ENCODE measurements at places on chromosomes 6 and 20. TPM values are rescaled to one million over a fixed set of nuclear protein-coding genes. Genes with fewer than 3 reads are reported as not detected.

GRCh38 chr6:43489277-43490072 lies 12.1 kb downstream of the TJAP1 start:
- DNase-seq, result no peak

- no peak for DNase-seq
Measured at GRCh38 chr20:38143646-38144554, 21.2 kb downstream of the TGM2 start.

DNA sequence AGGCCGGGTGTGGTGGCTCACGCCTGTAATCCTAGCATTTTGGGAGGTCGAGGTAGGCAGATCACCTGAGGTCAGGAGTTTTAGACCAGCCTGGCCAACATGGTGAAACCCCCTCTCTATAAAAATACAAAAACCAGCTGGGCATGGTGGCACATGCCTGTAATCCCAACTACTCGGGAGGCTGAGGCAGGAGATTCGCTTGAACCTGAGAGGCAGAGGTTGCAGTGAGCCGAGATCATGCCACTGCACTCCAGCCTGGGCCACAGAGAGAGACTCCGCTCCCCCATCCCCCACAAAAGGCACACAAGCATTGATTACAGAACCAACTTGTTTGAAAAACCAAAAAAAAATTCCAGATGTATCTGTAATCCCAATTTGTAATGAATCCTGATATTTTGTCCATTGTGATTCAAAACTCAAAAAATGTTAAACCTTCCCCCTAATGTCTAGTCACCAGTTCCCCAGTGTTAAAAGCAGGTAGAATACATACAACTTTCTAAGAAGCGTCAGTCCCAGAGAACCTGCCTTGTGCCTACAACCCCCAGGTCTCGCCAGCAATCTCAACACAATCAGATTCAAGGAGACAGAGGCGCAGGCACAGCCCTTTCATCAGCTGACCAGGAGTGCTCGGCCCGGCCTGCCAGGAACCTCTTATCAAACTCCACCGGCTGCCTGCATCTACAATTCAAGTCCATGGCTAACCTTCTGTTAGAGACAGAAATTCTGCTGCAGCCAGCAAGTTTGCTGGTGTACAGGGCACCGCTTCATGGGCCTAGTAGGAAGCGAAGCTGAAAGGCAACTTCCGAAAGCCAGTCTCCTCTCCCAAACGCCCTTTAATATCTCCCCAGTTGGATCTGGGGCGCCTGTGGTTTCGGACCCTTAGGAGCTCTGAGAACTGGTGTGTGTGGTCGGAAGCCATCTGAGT lies 2.1 kb downstream of the EZR start:
- DNase-seq, result peak; percentile 83

DNA sequence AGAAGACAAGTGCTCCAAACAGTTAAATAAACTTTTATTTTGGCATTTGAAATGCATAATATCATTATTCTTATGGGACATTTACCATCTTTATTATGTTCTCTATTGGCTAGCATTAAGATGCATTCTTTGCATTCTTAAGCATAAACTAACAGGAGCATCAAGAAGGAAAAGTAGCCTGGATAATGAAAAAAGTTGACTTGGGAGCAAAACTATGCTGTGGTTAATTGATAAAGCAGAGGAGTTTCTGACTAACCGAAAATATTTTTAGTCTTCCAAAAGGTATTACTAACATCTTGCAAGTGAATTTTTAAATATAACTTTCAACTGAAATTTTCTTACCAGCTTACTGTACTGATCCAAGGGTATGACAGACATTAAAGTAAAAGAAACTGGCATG lies 140.3 kb downstream of the FLRT3 start:
- no peak for DNase-seq

- DNase-seq, result no peak
Measured at GRCh38 chr20:3174442-3175261, 1.3 kb upstream of the LZTS3 start.

DNA sequence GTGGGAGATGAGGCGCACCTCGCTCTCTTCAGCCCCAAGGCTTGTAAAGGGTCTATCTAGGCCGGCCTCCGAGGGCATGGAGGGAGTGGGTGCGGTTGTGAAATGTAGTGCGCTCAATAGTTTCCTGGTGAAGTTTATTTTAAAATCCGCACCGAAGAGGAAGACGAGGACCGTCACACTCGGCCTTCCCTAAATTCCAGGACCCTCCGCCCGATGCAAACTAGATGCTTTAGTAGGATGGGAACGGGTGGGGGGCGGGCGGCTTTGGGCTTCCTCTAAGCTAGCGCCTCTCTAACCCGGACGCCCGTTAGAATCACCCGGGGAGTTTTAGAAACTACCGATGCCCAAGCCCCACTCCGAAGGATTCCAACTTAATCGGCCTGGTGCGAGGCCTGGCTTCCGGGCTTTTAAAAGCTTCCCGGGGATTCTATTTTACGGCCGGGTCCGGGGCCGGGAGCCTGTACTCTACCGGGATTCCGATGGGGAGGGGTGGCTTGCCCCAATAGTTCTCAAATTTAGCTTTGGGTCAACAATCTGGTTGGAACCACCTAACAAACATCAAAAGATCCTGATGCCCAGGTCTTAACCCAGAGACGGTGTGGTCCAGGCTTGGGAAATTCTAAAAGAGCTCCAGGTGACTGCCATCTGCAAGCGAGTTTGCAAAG lies 548 bp upstream of the BCAS4 start:
- DNase-seq, result peak; percentile 78

DNA sequence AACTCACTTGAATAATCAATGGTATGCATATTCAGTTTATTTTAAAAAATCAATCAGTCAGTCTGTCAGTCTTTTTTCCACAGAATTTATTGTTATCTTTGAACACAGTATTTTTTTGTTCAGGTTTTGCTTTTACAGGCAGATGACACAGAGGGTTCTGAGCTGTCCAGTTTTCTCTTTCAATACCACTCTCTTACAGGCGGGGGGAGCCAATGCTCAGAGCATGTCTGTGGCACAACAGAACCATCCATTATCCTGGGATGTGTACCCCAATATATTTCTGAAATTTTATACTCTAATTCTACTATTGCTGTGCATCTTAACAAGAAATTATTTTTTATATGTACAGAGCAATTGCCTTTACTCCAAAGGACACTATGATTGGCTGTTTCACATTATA lies 21.2 kb downstream of the ROS1 start:
- DNase-seq, result no peak

- no peak for DNase-seq
Measured at GRCh38 chr6:134525190-134525868, 207.4 kb upstream of the SGK1 start.

- no peak for DNase-seq
Measured at GRCh38 chr6:87714093-87714842, 12.2 kb upstream of the AKIRIN2 start.

- peak; percentile 88 for DNase-seq
Measured at GRCh38 chr6:293193-294174, 1.2 kb downstream of the DUSP22 start.

DNA sequence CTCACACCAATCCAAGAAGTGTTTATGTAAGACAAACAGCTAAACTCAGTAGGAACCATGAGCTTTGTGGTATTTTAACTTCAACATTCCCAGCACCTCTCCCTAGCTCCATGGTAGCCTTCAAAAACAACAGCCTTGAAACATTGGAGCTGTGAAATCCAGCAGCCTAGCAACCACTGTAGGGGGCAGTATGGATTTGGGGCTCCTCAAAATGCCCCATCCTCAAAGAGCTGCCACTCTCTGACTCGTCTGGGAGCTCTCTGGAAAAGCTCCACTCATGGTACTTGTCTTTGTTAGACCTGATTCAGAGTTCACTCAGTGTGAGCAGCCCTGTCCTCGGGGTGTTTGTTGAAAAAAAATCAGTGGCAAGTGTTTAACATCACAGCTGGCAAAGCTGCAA lies 82.9 kb downstream of the KIF6 start:
- no peak for DNase-seq

GRCh38 chr20:57464642-57465211 lies 60.2 kb downstream of the CTCFL start:
- DNase-seq, result peak; percentile 72

- DNase-seq, result no peak
Measured at GRCh38 chr6:36110050-36110449, 20.3 kb upstream of the MAPK13 start.

GRCh38 chr6:16496991-16497801 lies 258.8 kb downstream of the GMPR start:
- DNase-seq, result no peak

The KCNK15 gene
- 0.17 TPM for total RNA-seq

The RFX6 gene
- total RNA-seq, result not detected

The RIPOR3 gene
- 12.7 TPM for total RNA-seq

The RNF39 gene
- total RNA-seq, result not detected
